Stimulated activated naive CD4-positive, alpha-beta T cell (primary cell): ENCODE measurements at places on chromosomes 3 and 15.

DNA sequence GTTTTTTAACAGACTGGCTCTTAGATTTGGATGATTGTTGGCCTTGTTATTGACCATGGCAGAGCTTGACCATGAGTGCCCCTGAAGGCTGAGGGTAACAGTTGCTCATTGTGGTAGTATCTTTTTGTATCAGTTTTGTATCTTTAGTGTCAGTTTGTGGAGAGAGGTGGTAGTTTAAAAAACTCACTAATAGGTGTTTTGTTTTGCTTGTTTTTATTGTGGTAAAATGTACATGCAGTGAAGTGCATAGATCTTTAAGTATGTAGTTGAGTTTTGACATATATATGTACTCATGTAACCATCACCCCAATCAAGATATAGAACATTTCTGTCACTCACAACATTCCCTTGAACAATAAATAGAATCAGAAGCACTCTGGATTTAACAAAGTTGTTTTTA lies 9.8 kb downstream of the GMPS start:
- no peak for DNase-seq

GRCh38 chr3:39920271-39920670 lies 110.9 kb downstream of the MYRIP start:
- DNase-seq: no peak

DNA sequence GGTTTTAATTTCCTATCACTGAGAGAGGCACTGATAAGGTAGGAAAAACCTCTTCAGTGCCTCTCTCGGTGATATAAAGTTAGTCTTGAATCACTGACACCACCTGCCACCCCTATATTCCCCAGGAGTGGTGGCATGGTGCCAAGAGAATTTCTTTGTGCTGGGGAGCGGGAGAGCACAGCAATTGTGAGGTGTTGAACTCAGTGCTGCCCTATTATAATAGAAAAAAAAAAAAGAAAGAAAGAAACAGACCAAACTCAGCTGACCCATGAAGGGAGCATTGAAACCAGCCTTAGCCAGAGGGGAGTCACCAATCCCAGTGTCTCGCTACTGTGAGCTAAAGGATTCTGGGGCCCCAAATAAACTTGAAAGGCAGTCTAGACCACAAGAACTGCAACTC lies 201.4 kb upstream of the STT3B start:
- DNase-seq: no peak

DNA sequence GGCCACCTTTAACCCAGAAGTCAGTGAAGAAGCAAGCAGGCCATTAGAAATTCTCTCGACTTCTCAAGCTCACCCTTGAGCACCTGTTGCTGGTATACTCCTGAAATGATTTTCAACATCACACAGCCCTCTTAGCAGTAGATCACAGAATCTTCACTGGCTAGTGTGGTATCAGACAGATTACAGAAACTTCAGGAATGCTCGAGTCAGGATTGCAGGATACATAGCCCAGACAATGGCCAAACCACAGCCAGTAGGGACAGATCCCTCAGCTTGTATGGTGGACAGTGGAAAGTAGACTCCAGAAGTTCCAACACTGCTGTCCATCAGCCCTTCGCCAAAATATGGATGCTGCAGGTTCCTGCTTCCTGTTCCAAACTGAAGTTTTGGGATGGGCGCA lies 4.5 kb upstream of the KLHL40 start:
- DNase-seq: no peak

DNA sequence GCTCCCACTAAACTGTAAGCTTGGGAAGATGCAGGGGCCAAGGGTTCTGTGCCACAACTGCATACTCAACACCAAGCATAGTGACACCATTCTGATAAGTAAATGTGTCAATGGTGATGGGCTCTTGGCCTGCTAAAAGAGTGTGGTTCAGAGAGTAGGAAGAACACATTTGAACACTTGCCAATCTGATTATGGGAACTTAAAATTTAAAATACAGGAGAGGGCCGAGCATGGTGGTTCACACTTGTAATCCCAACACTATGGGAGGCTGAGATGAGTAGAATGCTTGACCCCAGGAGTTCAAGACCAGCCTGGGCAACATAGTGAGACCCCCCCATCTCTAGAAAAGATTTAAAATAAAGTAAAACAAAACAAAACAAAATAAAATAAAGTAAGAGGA lies 34.1 kb downstream of the PTPN9 start:
- DNase-seq: no peak

DNA sequence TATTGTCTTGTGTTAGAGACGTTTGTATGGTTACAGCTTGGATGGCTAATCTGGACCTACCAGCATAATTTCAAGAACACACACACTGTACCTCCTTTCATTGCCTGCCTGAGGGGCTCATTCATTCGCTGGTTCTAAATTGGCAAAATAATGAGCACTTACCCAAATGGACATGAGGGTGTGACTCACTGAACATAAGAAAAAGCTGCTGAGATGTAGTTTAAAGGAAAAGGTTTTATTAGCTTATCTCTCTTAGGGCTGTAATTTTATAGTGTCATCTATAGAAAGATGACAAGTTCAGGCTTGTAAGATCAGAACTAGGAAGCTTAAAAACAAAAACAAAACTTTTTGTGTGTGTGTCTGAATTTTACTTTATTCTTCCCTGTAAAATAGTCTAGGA lies 120.7 kb upstream of the WNT7A start:
- no peak for DNase-seq

- DNase-seq: no peak
These were observed 30.5 kb upstream of the SPATA12 start for GRCh38 chr3:57029924-57030323.

- no peak for DNase-seq
These were observed 44.2 kb downstream of the SGO1 start for GRCh38 chr3:20141851-20142250.
